ENCODE measurements at places on chromosomes 4 and X.

GRCh38 chr4:25146076-25146475 is 14.2 kb downstream of the SEPSECS start:
- no peak for DNase-seq

GRCh38 chrX:110944751-110945675 is 149.4 kb upstream of the CHRDL1 start:
- DNase-seq: no peak

DNA sequence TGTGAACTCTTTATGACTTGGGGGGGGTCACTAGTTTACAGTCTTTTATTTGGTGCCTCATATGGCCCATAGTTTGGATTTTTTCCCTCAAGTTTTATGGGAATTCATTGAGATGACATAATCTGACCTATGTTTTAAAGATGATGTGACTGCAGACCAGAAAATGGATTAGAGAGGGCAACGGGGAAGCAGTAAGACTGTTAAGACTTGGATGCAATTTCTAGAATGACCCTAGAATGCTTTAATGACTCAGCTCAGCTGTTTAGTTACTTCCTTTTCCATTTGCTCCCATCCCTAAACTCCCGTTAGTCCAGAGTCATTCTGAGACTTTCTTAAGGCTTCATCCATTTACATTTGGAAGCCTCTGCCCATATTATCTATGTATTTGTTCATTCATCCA is 59.9 kb upstream of the PDGFRA start:
- DNase-seq: no peak

DNA sequence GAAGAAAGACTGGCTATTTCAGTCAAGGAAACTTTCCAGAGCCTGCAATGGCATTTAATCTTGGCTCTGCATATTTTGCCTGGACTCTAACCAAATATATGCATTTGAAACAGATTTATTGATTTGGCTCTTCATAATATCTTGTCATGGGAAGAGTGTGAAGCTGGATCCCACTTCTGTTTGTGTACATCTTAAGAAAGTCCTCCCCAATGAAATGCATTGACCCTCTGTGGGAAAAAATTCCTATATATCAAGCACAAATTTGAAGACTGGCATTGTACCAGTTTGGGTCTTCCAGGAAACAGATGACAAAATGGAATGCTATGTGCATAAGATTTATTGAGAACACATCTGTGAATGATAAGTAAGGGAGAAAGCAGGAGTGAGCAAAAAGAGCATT is 897.3 kb upstream of the TENM3 start:
- no peak for DNase-seq

GRCh38 chr4:90209922-90210321 is 82.7 kb downstream of the CCSER1 start:
- DNase-seq: no peak

GRCh38 chr4:38334791-38335190 is 329.2 kb upstream of the KLF3 start:
- no peak for DNase-seq

DNA sequence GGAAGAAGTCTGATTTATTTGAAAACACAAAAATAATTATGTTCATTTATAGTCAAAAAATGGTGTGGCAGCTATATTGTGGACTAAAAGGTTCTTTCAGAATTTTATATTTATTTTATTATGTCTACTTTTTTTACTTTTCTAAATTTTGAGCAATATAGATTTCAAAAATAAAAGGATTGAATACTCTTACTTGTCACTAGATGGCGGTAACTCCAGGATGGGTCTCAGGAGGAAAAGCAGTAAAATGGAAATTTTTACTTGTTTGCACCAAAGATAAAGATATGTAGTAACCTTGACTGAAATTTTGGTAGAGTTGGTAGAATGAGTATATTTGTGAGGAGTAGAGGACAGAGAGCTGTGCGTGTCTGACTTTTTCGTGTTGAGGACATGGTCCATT is 14.5 kb upstream of the DACH2 start:
- no peak for DNase-seq

GRCh38 chrX:72021975-72022374 is 109.7 kb downstream of the RTL5 start:
- no peak for DNase-seq

Measured in stimulated activated CD8-positive, alpha-beta memory T cell treated with anti-CD3 and anti-CD28 coated beads, Interleukin-2, amount 100 ng/mL, for 48 hours (primary cell).